Endothelial cell (in vitro differentiated cells): ENCODE measurements at places on chromosomes 5 and 9.
A peak's percentile ranks its signal among the peaks of the same experiment; 100 is the strongest.

- DNase-seq, result no peak
Measured at GRCh38 chr9:121640491-121641223, 10.8 kb upstream of the DAB2IP start.

- no peak for DNase-seq
Measured at GRCh38 chr9:125942125-125942524, 195.0 kb downstream of the PBX3 start.

DNA sequence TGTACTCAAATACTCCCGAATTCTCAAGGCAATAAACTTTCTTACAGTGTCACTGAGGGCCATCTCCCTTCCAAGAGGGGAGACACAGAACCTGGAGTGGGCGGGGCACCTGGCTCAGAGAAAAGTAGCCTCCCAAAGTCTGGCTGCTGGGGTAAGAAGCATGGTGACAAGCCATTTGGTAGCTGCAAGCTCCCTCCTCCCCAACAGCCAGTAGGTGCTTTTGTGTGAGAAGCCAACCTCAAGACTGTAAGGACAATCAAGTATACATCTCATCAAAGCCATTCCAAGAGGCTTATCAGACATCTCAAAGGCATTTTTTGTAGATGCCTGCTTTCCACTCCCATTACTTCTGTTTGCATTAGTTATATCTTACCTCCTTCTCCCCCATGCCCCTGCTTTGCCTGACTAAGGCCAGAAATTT is 1.4 kb downstream of the DAB2 start:
- DNase-seq, result no peak

GRCh38 chr5:66415208-66415607 is 181.0 kb upstream of the MAST4 start:
- no peak for DNase-seq

DNA sequence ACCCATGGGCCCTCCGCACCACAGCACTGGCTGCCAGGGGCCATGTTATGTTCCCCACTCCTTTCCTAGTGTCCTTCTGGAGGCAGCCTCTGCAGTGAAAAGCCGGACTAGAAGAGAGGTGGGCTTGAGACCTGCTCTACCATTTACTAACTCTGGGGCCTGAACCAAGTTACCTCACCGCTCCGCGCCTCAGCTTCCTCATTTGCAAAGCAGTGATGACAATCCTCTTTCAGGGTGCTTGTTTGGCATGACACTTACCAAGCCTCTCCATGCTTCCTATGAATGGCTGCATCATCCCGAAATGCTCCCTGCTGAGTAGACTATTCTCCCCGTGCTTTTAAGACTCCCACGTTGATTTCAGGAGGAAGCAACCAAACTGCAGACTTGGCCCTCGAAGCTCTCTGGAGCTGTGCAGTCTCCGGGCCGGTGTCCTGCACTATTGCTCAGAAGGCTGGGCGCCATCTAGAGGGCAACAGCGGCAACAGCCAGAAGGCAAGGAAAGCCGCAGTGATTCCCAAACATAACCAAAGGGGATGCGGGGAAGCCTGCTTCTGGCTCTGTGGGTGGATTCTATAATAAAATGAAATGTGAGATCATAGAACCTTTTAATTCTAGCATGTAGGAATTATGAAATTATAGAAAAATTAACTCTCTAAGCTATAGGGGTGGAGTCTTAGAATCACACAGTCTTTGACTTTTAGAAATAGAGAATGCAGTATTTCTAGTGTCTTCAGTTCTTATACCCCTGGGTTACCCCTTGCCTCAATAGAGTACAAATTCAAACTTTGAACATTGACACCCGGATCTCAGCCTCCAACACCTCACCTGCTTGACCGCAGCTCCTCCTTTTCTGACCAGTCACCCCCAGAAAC is 599.8 kb upstream of the BRINP1 start:
- DNase-seq, result peak; percentile 82

DNA sequence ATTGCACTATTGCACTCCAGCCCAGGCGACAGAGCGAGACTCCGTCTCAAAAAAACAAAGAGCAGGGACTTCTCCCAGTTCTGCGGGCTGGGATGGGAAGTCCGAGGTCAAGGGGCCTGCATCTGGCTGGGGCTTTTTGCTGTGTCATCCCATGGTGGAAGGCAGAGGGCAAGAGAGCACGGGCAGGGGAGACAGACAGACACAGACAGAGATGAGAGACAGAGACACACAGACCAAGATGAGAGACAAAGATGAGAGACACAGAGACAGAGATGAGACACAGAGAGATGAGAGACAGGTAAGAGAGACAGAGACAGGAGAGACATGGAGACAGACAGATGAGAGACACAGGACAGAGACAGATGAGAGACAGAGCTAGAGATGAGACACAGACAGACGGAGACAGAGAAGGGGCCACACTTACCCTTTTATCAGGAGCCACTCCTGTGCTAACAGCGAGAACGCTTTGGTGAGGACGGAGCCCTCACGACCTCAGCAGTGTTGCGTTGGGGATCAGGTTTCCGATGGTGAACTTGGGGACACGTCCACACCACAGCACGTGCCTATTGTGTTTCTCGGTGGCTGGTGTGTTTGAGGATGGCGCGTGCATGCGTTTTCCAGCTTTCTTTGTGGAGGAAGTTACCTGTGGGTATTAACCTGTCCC is 8.9 kb upstream of the TOR4A start:
- DNase-seq, result no peak

DNA sequence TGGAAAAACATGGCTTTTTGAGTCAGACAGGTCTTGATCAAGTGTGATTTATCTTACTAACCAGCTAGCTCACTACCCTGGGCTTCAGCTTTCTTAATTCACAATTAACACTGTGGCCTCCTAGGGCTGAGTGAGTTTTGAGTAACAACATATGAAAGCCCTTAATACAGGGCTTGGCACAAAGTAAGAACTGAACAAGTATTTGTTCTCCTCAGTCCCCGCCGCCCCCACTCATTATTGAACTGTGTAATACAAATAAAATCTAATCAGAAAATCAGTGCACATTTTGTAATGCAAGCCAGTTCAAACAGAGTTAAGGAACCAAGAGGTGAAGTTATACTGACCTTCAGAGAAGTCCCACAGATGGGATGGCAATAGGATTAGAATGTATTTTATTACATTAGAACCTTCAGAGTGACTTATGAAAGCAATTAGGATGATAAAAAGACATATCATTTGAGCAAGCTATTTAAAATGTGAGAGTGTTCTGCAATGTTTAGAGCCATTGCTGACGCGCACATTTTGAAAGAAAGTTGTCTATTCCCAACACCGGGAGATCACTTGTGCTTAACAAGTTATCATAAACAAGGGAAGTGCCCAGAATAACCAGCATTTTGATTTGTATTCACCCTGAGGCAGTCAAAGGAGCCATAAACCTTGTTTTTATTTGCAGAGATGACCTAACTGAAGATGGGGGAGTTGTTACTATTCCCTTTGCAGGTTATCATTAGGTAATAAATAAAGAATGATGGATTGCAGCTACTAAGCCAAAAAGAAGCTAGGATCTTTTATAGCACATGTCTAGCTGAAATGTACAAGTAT is 19.4 kb downstream of the ADAMTS16 start:
- no peak for DNase-seq

DNA sequence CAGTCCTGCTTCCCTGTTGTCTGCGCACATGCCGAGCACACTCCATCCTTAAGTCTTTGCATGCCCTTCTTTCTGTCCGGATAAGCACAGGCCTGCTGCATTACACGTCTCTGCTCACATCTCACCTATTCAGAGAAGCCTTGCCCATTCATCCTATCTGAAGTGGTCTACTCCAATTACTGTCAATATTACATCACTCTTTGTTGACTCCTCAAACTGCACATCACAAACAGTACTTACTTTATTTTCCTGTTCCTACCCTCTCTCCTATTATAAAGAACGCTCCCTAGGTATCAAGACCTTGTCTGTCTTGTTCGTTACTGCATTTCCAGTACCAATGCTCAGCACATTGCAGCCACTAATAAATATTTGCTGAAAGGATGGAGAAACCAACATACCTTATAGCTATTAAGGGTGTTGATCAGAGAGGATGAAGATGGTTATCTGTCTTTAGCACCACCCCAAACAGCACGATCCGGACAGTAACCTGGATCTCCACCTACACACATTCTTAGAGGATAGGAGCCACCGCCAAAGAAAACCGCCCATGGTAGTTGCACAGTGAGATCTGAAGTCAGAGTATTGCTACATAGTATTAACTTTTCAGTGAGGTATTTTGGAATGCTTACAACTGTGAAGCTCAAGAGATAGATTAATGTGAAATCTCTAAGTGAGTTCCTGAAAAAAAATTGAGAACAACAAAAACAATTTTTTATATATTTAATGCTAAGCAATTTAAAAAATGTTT is 1.6 kb upstream of the PRRC1 start:
- DNase-seq, result no peak

GRCh38 chr5:175252234-175252805 is 191.7 kb downstream of the DRD1 start:
- DNase-seq, result no peak

- DNase-seq, result no peak
Measured at GRCh38 chr5:131366428-131366827, 102.6 kb downstream of the CDC42SE2 start.
